Stimulated activated CD4-positive, alpha-beta T cell treated with anti-CD3 and anti-CD28 coated beads, Interleukin-15, amount 100 ng/mL, for 1 hour (primary cell): ENCODE measurements at places on chromosomes 6 and 20.

GRCh38 chr6:13355999-13356785, 27.9 kb upstream of the TBC1D7 start:
- DNase-seq: no peak

- no peak for DNase-seq
Observed at GRCh38 chr20:47117371-47117770, 222.7 kb downstream of the EYA2 start.

DNA sequence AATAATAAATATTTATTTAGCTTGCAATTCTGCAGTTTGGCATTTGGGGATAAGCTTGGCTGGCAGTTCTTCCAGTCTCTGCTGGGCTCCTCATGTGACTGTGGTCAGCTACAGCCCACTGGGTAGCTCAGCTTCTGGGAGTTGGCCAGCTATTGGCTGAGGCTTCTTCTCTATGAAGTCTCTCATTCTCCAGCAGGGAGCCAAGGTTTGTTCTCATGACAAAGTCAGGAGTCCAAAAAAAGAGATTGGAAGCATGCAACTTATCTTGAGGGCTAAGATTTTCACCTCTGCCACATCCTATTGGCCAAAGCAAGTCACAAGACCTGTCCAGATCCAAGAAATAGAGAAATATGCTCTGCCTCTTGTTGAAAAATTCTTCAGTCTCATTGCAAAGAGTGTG, 94.6 kb downstream of the SNAP25 start:
- no peak for DNase-seq

GRCh38 chr20:53869466-53870258, 200.7 kb downstream of the BCAS1 start:
- DNase-seq: peak; percentile 45

- DNase-seq: no peak
Observed at GRCh38 chr20:16411361-16411760, 161.9 kb downstream of the KIF16B start.

DNA sequence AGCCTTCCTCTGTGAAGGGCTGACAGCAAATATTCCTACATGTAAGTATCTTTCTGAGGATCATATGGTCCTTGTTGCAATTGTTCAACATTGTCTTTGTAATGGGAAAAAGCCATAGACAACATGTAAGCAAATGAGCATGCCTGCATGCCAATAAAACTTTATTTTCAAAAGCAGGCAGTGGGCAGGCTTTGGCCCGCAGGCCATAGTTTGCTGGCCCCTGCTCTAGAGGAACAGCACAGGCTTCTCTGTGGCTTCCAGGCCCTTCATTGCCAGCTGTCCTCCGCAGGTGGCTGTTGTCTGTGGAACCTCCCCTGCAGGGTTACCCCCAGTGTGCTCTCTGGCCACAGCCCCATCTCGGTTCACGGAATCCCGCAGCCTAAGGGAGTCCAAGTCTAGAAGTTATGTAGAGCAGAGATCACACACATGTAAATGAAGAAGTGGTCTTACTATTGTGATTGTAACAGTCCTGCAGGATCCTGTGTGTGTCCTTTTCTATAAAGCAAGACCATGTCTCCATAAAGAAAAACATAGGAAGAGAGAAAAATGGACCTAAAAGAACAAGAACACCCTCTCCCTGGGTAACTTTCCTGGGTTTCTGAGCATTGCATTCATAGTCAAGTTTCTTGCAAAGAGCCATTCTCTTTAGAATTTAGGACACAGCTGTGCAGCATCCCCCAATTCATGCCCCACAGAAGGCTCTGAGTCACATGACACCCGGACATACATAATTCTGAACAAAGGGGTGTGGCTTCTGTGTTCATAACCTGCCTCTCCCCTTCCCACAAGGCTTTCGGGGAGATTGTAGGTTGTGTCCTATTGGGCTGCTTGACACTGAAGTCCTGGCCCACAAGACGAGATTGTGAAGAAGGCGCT, 10.0 kb downstream of the UNC93A start:
- DNase-seq: no peak

DNA sequence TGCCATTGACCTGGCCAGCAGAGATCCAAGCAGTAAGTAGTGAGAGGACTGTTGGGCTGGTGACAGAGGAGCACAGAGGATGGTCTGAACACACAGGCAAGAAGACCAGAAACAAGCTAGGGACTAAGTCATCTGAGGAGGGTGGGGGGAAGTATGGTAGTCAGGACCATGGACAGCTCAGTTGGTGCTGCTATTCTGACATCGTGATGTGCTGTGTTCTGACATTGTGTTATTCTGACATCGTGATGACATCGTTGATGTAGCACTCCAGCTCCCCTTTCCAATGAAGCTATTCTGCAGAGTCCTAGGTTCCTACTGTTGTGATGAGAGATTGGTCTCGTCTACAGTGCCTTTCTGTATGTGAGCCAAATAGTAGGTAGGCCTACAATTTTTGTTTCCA, 28.7 kb downstream of the CFAP206 start:
- no peak for DNase-seq

GRCh38 chr6:119908157-119908556, 558.6 kb upstream of the MAN1A1 start:
- no peak for DNase-seq

GRCh38 chr20:6718662-6719368, 48.7 kb upstream of the BMP2 start:
- no peak for DNase-seq

GRCh38 chr6:103875221-103875620, 984.5 kb downstream of the HACE1 start:
- no peak for DNase-seq

- DNase-seq: no peak
Observed at GRCh38 chr6:13253272-13253671, 75.1 kb downstream of the TBC1D7 start.
